HCT116 (cell line): ENCODE measurements at places on chromosomes 16 and 17.

- DNase-seq: no peak
- no peak overlapping the region for H3K27ac ChIP-seq
- peaks cover 27% of the 10 kb centered on the region for H3K4me1 ChIP-seq
- H3K27me3 ChIP-seq: no peaks in the 10 kb centered on the region
- H3K4me3 ChIP-seq: no peak overlapping the region
- H3K36me3 ChIP-seq: no peaks in the 10 kb centered on the region
These were observed 53.8 kb downstream of the MYO18A start for GRCh38 chr17:29126268-29126930.

GRCh38 chr16:10929853-10930754 lies 12.2 kb downstream of the DEXI start:
- no peak for DNase-seq
- no peaks in the 10 kb centered on the region for H3K27me3 ChIP-seq

GRCh38 chr17:49180303-49180702 lies 30.1 kb downstream of the GNGT2 start:
- no peaks in the 10 kb centered on the region for H3K27me3 ChIP-seq
- H3K36me3 ChIP-seq: no peaks in the 10 kb centered on the region

- H3K27ac ChIP-seq: no peak overlapping the region
- no peaks in the 10 kb centered on the region for H3K36me3 ChIP-seq
- no peaks in the 10 kb centered on the region for H3K27me3 ChIP-seq
These were observed 30.3 kb downstream of the PIK3R5 start for GRCh38 chr17:8935191-8935590.

DNA sequence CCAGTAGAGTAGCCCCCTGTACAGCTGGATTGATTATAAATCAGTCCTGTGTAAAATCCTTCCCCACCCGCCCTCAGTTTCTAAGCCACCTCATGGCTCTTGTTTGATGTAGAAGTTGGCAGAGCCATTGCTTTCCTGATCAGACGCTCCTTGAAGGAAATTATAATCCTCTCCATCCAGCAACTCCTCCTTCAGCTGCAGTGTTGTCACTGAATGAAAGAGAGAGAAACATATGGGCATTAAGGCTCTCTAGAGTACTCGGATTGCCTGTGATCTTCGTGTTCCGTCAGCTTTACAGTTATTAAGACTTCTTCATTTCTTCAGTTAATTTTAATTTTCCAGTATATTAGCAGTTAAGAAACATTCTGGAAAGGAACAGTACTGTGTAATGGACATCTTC lies 14.3 kb downstream of the NME2 start:
- peaks cover 25% of the 10 kb centered on the region; the same call in 1 of the 2 replicates for H3K36me3 ChIP-seq
- H3K4me3 ChIP-seq: no peak overlapping the region
- H3K4me1 ChIP-seq: no peaks in the 10 kb centered on the region
- DNase-seq: no peak
